ENCODE measurements at places on chromosomes 2 and 18.

GRCh38 chr2:108184419-108184818 lies 55.3 kb upstream of the SULT1C3 start:
- no peak for DNase-seq

GRCh38 chr2:156190517-156190916 lies 142.0 kb downstream of the NR4A2 start:
- DNase-seq = no peak

DNA sequence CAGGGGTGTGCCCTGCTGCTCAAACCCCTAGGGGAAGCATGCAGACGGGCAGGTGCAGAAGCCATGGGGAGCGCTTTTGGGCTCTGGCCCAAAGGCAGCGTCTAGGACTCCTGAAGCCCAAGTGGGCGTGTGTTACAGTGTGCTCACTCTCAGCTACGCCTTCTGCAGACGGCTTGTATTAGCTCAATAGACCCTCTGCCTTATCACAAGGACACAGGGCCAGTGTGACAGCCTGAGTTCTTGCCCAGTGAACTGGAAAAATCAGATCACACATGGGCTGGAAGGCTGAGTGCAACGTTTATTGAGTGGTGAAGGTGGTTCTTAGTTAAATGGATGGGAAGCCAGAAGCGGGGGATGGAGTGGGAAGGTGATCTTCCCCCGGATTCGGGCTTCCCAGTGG lies 210.9 kb downstream of the CDH20 start:
- DNase-seq = no peak

DNA sequence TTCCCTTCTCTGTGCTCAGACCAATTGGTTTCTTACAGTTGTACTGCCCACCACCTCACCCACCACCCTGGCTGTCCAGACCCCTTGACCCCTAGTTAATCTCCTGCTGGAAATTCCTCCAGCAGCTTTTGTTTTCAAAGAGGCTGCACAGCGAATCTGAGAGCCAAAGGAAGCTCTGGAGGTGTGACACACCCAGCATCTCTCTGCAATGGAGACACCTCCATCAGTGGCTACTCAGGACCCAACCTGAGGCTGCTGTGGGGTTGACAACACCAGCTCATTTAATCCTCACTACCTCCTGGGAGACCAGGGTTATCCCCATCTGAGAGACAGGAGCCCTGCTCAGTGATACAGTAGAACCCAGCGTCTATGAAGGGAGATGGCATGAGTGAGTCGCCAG lies 86.4 kb downstream of the BIN1 start:
- DNase-seq = no peak

- peak; percentile 53 for DNase-seq
Observed at GRCh38 chr2:109410039-109410815, 203.5 kb downstream of the SEPTIN10 start.

GRCh38 chr2:15776629-15776919 lies 163.8 kb upstream of the MYCN start:
- no peak for DNase-seq

- no peak for DNase-seq
Observed at GRCh38 chr18:27673861-27674260, 488.8 kb upstream of the CHST9 start.

GRCh38 chr2:231554748-231555545 lies 24.7 kb upstream of the NMUR1 start:
- DNase-seq = no peak

DNA sequence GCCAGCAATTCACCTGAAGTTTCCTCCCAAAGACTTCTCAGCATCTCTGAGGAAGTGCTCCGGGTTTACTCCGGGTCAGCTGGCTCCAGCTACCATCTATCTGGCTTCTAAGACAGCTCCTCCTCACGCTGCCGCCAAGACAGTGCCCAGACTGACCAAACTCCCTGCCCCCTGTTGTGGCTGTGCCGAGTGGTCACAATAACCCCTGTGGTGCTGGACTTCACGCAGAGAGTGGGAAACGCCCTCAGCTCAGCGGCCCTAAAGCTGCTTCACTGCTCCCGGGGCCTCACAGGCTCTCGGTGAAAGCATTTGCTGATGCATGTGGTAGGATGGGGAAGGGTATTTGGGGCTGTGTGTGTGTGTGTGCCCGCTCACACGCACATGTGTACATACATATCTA lies 154.8 kb upstream of the ZNF236 start:
- no peak for DNase-seq

- DNase-seq = no peak
Observed at GRCh38 chr2:123670286-123670685, 354.8 kb upstream of the CNTNAP5 start.

- no peak for DNase-seq
Observed at GRCh38 chr2:145064511-145064910, 544.6 kb upstream of the ZEB2 start.

DNA sequence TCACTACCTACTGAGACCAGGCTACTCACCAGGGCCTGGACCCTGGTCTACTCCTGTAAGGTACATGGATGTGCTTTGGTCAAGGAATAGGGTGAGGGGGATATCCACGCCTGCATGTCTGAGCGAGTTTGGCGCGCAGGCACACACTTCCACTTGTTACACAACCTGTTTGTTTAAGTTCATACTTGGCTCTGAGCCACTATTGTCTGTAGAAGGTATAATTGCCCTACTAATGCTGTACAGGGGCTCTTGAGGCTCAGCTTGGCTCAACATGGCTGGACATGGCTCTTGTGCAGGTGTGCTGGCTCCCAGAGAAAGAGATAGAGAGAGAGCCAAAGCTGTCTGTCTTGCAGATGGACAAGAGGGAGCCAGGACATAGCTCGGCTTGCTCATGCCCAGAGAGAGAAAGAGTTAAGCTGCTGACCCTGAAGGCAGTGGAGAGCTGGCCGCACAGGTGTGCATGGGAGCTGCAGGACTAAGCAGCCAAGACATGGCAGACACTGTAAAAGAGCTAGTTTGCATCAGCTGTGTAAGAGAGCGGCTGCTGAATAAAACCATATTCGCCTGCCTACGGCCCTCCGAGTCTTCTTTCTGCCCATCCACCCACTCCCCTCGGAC lies 35.2 kb downstream of the NPPC start:
- no peak for DNase-seq

GRCh38 chr2:174003720-174004695 lies 38.8 kb upstream of the SP3 start:
- DNase-seq = no peak

GRCh38 chr2:230205034-230205433 lies 14.8 kb downstream of the SP110 start:
- peak; percentile 4 for DNase-seq

DNA sequence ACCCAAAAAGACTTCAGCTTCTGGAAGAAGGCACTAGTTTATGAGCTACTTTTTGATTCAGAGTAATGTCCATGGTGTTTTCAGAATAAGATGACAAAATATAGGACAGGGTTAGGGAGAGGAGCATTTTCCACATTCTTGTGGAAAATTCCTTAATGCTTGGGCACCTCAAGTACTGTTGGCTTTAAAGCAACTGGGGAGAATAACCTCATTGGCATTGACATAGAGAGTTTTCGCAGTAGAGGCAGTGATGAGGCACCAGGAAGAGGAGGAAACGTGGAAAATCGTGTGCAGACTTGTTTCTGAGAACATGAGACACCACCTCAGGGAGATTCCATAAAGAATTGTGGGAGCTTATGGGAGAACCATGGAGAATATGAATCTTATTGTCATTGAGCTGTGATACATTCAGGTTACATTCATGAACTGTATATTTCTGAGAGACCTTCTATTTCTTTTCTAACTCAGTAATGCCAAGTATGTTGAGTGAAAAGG lies 929.0 kb upstream of the NRXN1 start:
- no peak for DNase-seq

GRCh38 chr18:48786455-48787202 lies 164.1 kb downstream of the SMAD7 start:
- no peak for DNase-seq
